ENCODE measurements at places on chromosomes 13 and 19. TPM values are rescaled to one million over a fixed set of nuclear protein-coding genes. Genes with fewer than 3 reads are reported as not detected.

IZUMO2 gene
- total RNA-seq: not detected

FXYD3 gene
- not detected for total RNA-seq

KCNC3 gene
- 9.1 TPM for total RNA-seq

MOB3A gene
- 148 TPM for total RNA-seq

ZNF208 gene
- total RNA-seq: 2.7 TPM

DNA sequence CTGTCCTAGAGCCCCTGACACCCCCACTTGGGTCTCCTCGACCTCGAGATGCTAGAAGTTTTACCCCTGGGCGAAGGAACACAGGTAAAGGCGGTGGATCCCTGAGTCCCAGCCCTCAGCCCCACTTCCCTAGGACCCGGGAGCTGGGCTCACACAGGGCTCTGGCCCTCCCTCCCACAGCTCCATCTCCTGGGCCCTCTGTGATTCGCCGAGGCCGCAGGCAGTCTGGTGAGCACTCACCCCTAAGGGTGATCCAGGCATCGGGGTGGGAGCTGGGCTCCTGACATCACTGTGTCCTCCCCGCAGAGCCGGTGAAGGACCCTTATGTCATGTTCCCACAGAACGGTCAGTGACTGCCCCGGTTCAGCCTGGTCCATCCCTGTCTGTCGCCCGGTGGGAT, 8.3 kb downstream of the PLEKHG2 start:
- no peak overlapping the region for H3K27ac ChIP-seq
- H3K27me3 ChIP-seq: no peaks in the 10 kb centered on the region
- no peaks in the 10 kb centered on the region for H3K4me1 ChIP-seq
- peaks cover 22% of the 10 kb centered on the region for H3K36me3 ChIP-seq
- no peak for DNase-seq
- no peak overlapping the region for H3K4me3 ChIP-seq

DNA sequence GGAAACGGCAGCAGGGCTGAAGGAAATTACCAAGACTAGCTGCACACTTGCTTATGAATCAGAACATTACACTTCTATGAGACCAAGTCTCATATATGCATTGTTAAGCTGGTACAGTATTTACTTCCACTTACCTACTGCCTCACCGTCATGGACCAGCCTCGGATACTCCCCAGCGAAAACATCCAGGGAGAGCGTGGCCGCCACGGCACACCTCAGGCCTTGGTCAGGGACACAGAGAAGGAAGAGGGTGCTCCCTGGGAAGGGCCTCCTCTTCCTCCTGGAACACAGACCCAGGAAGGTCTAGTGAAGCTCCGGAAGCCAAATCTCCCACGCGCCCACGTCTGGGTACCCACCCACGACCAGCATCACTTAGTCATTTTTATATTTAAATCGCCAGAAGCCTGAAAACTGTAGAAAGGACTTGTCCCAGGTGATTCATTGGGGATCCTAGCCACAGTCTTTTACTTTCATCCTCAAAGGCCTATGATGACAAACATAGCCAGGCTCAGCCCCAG, 24.4 kb upstream of the MTIF3 start:
- H3K4me1 ChIP-seq: peaks cover 19% of the 10 kb centered on the region
- no peak overlapping the region for H3K27ac ChIP-seq
- DNase-seq: no peak
- H3K36me3 ChIP-seq: no peaks in the 10 kb centered on the region
- no peaks in the 10 kb centered on the region for H3K27me3 ChIP-seq
- H3K4me3 ChIP-seq: no peak overlapping the region

DNA sequence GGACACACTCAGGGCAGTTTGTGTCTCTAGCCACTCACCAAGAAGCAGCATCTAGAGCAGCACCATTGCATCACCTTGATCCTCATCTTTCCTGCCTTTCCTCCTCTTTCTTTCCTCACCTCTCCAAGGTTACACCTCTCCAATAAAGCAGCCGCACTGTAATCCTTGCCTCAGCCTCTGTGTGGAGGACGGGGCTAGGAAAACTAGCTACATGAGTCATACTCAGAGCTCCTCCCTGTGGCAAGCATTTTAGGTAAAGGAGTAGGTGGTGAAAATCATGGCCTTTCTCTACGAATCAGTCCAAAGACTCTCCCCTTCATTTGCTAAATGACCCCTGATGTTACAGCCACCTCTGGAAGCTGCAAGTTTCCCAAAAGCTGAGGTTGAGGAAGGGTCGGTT, 108.9 kb downstream of the DNAJC15 start:
- no peaks in the 10 kb centered on the region for H3K36me3 ChIP-seq
- H3K27ac ChIP-seq: no peak overlapping the region
- peaks cover 11% of the 10 kb centered on the region for H3K4me1 ChIP-seq

GRCh38 chr19:15316498-15316897, 15.8 kb downstream of the BRD4 start:
- peaks cover 86% of the 10 kb centered on the region for H3K4me1 ChIP-seq
- peak overlapping the region; percentile 11 for H3K4me3 ChIP-seq
- peaks cover 17% of the 10 kb centered on the region for H3K36me3 ChIP-seq
- H3K27me3 ChIP-seq: no peaks in the 10 kb centered on the region

DNA sequence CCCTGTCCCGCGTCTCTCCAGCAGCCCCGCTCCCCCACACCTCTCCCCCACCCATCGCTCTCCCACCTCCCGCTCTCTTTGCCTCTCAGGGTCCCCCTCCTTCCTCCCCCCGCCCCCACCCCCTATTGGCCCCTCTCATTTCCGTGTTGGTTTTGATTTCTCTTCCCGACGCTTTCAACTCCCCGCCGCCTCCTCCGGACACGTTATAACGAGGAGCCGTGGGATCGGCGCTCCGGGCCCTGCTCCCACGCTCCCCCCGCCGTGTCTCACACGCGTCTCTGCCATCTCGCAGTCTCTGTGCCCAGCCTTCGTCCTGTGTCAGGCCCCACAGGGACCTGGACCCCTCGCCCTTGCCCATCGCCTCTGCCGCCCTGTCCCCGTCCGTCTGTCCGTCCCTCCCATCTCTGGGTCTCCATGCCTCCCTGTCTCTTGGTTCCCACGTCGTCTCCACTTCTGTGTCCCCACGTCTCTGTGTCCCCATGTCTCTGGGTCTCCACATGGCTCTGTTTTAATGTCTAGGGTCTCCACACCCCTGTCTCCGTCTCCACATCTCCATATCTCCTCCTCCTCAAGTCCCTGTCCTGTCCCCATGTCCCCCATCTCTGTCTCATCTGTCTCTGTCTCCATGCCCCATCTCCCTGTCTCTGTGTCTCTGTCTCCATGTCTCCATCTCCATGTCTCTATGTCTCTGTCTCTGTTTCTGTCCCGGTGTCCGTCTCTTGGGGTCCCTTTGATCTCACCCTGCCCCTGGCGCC, 13.1 kb downstream of the ERFL start:
- peaks cover 23% of the 10 kb centered on the region for H3K27me3 ChIP-seq
- no peak for DNase-seq
- H3K36me3 ChIP-seq: peaks cover 5% of the 10 kb centered on the region
- H3K4me3 ChIP-seq: no peak overlapping the region
- peaks cover 28% of the 10 kb centered on the region for H3K4me1 ChIP-seq

DNA sequence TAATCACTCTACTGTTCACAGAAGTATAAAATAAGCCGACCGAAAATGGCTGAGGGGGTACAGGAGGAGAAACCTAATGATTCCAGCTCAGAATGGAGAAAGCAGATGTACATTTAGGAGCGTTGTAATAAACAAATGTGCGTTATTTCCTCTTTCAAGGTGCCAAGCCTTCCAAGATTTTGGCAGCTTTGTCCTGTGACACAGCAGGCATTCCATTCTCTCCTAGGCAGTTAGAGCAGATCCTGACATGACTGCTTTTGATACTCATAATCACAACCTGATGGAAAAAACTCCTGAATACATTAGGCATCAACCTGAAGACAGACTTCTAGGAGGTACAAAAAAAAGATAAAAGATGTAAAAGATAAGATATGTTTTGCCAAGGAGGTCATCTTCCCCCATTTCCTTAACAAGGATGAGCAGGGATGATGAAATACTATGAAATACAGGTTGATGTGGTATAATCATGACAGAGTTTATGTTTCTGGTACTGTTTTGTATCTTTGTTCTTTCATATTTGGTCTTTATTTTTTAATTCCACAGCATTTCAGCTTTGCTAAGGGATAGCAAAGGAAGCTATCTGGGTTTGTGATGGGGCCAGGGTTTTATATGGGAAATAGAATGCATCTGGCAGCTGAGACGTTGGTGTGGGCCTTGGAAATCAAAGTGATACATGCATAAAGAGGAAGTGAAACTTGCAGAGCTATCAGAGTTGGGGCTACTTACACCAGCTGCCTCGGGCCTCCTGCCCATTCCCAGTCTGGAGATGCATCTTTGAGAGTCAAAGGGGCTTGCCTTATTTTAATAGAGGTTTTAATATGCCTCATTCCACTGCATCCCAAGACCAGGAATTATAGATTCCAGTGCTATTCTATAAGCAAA, 222.5 kb downstream of the OXGR1 start:
- H3K4me1 ChIP-seq: no peaks in the 10 kb centered on the region
- no peaks in the 10 kb centered on the region for H3K36me3 ChIP-seq
- DNase-seq: no peak
- H3K4me3 ChIP-seq: no peak overlapping the region
- no peaks in the 10 kb centered on the region for H3K27me3 ChIP-seq
- H3K27ac ChIP-seq: no peak overlapping the region

DNA sequence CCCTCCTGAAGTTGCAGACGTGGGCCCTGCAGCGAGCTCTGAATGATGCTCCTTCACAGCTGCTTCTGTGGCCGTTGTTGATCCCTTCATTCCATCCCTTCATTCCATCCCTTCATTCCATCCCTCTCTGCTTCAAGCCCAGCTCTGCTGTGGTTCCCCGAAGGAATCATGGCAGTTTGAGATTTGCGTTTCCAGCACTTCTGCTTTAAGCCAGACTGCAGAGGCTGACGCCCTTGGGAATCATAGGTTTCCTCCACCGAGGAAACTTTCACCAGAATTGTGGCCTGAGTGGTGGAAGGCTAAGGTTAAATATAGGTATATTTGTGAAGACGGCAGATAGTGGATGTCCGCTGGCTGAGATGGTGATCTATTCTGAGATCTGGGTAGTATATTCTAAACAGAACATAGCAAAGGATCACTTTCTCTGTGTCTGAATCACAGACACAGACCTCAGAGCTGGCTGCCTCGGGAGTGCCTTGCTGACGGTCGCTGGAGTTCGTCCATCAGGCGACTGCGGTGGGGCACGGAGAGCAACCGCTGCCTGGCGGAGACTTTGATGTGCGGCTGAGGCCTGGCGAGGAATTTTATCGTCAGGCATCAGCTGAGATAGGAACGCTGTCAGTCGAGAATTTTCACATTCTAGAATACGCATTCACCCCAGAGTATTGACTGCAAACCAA, 42.8 kb upstream of the DCUN1D2 start:
- no peaks in the 10 kb centered on the region for H3K4me1 ChIP-seq
- DNase-seq: no peak
- H3K27me3 ChIP-seq: no peaks in the 10 kb centered on the region
- no peak overlapping the region for H3K27ac ChIP-seq
- H3K36me3 ChIP-seq: peaks cover 12% of the 10 kb centered on the region
